BE2C (cell line): ENCODE measurements at places on chromosomes 6 and 20.

GRCh38 chr6:27837625-27838057 is 74.6 kb downstream of the OR2B2 start:
- no peak for DNase-seq

- no peak for DNase-seq
These were observed 556.5 kb downstream of the DHX35 start for GRCh38 chr20:39518654-39519053.

- no peak for DNase-seq
These were observed 2.0 kb upstream of the THBS2 start for GRCh38 chr6:169255643-169256042.

GRCh38 chr6:37630281-37630799 is 67.3 kb downstream of the MDGA1 start:
- DNase-seq: no peak

- no peak for DNase-seq
These were observed 942.9 kb upstream of the EPHA7 start for GRCh38 chr6:94362061-94362864.

DNA sequence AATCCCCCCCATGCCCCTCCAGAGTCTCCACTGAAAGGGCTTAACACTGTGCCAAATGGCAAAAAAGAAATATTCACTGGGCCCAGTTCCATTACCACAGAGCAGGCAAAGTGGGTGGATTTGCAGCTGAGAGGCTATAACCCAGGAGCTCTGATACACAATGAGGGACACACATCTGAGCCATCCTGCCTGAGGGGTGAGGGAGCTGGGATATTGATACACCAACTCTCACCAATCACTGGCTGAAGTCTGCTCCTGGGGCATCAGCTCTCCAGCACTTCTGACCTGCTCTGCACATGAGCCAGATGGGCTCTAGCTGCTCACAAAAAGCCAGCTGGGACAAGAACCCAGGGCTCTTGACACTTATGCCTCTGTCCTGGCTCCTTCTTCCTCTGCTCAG is 4.9 kb downstream of the BPIFB1 start:
- no peak for DNase-seq

GRCh38 chr6:34866509-34866908 is 21.3 kb downstream of the TAF11 start:
- no peak for DNase-seq

DNA sequence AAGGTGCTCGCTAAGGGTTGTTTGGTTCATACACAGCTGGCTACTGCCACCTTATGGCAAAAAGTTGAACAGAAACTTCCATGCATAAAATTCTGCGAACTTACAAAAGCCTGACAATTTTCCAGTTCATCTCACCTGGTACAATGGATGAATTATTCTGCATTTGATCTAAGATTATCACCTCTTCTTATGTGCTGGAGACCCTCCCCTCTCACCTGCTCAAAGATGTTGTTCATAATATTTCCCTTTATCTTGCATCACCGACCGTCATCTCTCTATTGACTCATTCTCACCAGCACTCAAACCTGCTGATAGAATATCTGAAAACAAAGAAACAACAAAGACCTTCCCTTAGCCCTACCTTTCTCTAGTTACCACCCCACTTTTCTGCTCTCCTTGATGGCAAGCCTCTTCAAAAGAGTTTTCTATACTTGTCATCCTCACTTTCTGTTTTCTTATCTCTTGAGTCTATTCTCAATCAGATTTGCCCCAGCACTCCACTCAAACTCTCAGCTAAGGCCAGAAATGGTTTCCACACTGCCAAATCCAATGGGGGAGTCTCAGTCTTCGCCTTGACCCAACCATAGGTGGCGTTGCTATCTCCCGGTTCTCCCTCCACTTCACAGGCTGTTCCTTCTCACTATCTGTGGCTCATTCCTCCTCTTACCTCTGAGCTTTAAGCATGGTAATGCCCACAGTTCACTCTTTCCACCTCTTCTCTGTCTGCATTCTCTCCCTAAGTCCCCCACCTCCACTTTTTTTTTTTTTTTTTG is 25.8 kb downstream of the SNRNP48 start:
- peak; percentile 50 for DNase-seq

- DNase-seq: no peak
These were observed 173.1 kb downstream of the TFAP2C start for GRCh38 chr20:56801971-56802755.
